H1 (cell line): ENCODE measurements at places on chromosomes 7 and 10.

DNA sequence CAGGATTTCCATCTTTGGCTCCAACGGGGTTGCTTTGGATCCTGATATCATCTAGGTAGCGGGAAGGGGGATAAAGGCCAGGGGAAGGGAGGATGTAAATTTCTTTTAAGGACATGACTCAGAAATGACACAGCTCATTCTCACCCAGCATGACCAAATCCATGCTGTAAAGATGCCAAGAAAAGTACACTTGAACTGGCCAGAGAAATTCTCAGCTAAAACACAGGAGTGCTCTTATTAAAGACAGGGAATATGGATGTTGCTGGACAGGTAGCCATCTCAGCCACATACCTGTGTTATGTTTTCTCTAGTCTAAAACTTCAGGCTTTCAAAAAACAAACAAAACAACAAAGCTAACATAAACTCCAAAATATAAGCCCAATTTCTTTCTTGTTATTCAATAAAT is 68.3 kb downstream of the NAMPT start:
- H3K27me3 ChIP-seq: no peaks in the 10 kb centered on the region
- no peaks in the 10 kb centered on the region for H3K36me3 ChIP-seq
- no peak overlapping the region for H3K27ac ChIP-seq
- no peak for DNase-seq
- no peak overlapping the region for H3K4me3 ChIP-seq

- no peak overlapping the region for H3K4me3 ChIP-seq
- no peak overlapping the region for H3K27ac ChIP-seq
- peaks cover 4% of the 10 kb centered on the region for H3K4me1 ChIP-seq
- peaks cover 52% of the 10 kb centered on the region for H3K36me3 ChIP-seq
These were observed 199.7 kb downstream of the MLLT10 start for GRCh38 chr10:21733710-21734109.

DNA sequence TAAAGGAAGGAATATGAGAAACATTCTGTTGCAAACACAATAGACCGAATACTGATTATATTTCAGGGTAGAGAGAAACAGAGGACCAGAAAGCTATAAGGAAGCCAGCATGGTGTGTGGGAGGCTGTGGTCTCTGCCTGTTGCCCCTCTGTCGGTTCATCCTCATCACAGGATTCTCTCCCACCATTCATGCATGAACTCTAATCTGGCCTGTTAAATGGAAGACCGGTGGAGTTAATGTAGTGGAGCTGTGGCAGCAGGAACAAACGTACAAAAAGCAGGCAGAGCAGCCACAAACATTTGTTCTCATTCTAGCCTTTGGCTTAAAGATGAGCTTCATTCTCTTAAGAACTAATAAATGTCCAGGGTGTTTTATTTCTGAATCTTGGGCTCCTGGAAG is 902.4 kb downstream of the LRMDA start:
- H3K4me3 ChIP-seq: no peak overlapping the region
- H3K27me3 ChIP-seq: no peaks in the 10 kb centered on the region
- no peak overlapping the region for H3K27ac ChIP-seq
- no peaks in the 10 kb centered on the region for H3K4me1 ChIP-seq
- H3K36me3 ChIP-seq: no peaks in the 10 kb centered on the region

GRCh38 chr10:80537736-80538480 is at the start of gene SH2D4B:
Gene SH2D4B, plus strand, starts transcription at chr10:80537902. Its CDS starts 430 bp downstream, at chr10:80538332.
- no peaks in the 10 kb centered on the region for H3K36me3 ChIP-seq
- H3K4me1 ChIP-seq: no peaks in the 10 kb centered on the region
- H3K27me3 ChIP-seq: no peaks in the 10 kb centered on the region
- H3K4me3 ChIP-seq: no peak within 1 kb of the TSS

GRCh38 chr7:78413568-78413967 is 615.0 kb downstream of the PHTF2 start:
- no peak overlapping the region for H3K4me3 ChIP-seq
- H3K4me1 ChIP-seq: no peaks in the 10 kb centered on the region
- DNase-seq: no peak
- H3K27ac ChIP-seq: no peak overlapping the region
- no peaks in the 10 kb centered on the region for H3K36me3 ChIP-seq

DNA sequence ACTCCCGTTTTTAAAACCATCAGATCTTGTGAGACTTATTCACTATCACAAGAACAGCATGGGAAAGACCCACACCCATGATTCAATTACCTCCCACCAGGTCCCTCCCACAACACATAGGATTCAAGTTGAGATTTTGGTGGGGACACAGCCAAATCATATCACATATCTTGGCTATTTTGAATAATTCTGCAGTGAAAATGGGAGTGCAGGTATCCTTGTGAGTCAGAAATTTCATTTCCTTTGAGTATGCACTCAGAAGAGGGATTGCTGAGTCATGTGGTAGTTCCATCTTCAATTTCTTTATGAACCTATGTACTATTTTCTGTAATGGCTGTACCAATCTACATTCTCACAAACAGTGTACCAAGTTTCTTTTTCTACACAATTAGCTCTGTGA is 125.8 kb downstream of the ANKRD7 start:
- H3K27me3 ChIP-seq: no peaks in the 10 kb centered on the region
- DNase-seq: no peak
- no peaks in the 10 kb centered on the region for H3K4me1 ChIP-seq
- no peak overlapping the region for H3K4me3 ChIP-seq
- no peaks in the 10 kb centered on the region for H3K36me3 ChIP-seq

- H3K36me3 ChIP-seq: no peaks in the 10 kb centered on the region
- H3K27ac ChIP-seq: no peak overlapping the region
- H3K4me3 ChIP-seq: no peak overlapping the region
- H3K27me3 ChIP-seq: peaks cover 14% of the 10 kb centered on the region; the same call in 1 of the 2 replicates
- DNase-seq: no peak
These were observed 1061.1 kb downstream of the SORCS3 start for GRCh38 chr10:105702211-105702610.

DNA sequence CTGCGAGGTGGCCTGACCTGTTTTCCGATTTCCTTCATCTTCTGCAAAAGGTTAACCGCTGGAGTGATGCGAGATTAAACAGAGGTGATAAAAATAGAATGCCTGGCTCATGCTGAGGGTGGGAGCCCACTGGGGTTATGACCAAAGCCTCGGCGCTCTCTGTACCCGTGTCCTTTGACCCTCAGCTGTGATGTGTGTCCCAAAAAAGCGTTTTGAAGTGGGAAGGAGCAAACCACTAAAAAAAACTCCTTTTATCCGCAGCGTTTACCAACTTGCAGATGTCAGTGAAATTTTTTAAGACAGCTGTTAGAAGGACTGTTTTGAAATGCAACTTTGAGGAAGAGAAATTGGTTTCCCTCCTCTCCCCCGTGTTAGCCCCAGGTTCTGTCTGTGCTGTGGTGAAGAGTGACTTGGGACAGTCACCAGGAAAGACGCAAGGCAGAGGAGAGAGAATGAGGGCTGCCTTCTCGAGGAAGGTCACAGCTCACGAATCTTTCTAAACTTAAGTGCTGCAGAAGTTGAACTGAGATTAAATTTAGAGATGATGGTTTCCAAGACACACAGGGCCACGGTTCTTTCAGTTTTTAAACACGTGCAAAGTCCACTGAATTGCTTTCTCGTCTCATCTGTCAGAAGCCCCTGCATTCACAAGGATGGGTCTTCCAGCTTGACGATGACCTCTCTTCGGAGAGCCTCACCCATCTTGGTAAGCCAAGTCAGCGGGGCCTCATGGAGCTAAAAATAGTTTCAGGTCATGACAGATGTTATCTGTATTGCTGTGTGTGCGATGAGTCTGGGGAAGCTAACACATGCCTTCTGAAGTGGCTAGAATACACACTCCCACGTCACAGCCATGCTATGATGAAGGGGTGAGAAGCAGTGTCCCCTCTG is 27.6 kb downstream of the AMZ1 start:
- DNase-seq: no peak
- H3K4me3 ChIP-seq: no peak overlapping the region
- peaks cover 8% of the 10 kb centered on the region; the same call in 1 of the 2 replicates for H3K36me3 ChIP-seq
- no peaks in the 10 kb centered on the region for H3K4me1 ChIP-seq

DNA sequence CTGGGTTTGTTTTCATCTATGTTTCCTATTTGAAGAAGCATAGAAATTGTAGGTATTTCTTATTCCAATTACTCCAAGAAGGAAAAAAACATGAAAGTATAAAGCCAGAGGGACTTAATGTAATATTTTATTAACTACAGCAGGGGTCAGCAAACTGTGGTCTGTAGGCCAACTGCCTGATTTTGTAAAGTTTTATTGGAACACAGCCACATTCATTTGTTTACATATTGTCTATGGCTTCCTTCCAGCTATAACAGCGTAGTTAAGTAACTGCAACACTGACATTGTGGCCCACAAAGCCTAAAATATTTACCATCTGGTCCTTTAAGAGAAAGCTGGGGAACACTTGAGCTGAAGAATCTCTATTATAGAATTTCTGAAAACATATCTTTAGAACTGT is 306.2 kb downstream of the BICC1 start:
- no peaks in the 10 kb centered on the region for H3K27me3 ChIP-seq
- DNase-seq: no peak
- H3K27ac ChIP-seq: no peak overlapping the region
- H3K36me3 ChIP-seq: no peaks in the 10 kb centered on the region

DNA sequence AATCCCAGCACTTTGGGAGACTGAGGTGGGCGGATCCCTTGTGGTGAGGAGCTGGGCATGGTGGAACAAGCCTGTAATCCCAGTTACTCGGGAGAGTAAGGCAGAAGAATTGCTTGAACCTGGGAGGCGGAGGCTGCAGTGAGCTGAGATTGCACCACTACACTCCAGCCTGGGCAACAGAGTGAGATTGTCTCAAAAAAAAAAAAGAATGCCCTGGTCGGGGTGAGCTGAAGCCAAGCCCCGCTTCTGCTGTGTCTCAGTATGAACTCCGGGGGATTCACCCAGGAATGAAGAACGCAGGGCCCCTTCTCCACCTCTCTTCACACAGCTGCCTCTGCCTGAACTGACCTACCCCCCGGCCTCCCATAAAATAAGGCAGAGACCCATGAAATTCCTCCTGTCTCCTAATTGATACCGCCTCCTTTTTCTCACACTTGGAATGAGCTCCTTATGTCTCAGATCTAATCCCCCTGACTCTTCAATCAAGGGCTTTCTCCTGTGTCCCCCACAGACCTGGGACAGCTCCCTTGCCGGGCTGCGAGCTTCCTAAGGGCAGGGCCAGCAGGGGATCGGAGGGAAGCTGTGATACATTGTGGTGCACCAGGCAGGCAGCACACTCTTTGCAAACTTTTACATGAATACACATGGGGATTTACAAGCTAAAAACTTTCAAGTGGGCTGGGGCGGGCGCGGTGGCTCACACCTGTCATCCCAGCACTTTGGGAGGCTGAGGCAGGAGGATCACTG is 911 bp upstream of the ZP3 start:
- H3K27me3 ChIP-seq: no peaks in the 10 kb centered on the region
- H3K4me3 ChIP-seq: no peak overlapping the region
- H3K36me3 ChIP-seq: no peaks in the 10 kb centered on the region

DNA sequence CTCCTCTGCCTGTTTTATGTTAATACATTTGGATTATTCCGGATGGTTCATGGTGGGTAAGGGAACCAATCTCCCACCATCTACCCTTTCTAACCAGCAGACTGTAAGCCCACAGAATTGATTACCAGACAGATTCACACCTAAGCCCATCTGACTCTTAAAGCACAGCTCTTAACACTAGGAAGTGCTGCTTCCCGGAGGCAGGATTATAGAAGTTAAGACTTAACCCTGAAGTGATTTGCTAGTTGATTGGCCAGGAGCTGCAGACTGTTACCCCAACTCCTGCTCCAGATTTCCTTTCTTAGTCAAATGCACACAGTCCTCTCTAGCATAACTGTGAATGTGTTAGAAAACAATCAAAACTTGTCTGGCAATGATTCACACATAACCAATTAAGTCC is 221.7 kb downstream of the CDK14 start:
- H3K36me3 ChIP-seq: no peaks in the 10 kb centered on the region
- DNase-seq: no peak
- no peak overlapping the region for H3K27ac ChIP-seq
- no peaks in the 10 kb centered on the region for H3K27me3 ChIP-seq

DNA sequence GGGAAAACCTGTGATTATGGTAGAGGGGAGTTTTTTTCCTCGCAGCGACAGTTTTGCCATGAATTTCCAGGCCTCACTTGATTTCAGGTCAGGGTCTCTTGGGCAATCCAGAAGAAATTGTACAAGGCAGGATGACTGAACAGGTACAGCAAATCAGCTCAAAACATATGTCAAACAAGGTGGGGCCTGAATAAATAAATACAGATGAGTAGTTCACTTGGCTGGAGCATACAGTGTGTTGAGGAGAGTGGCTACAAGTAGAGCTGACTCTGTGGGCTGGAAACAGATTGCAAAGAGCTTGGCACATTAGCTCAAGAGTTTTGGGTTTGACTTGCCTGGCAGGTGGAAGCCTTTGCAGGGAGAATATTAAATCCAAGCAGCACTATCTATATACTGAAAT is 15.0 kb downstream of the GIMAP8 start:
- no peaks in the 10 kb centered on the region for H3K36me3 ChIP-seq
- DNase-seq: no peak
- peaks cover 2% of the 10 kb centered on the region; the same call in 1 of the 2 replicates for H3K27me3 ChIP-seq
- no peaks in the 10 kb centered on the region for H3K4me1 ChIP-seq

GRCh38 chr10:60654813-60655464 is 123.3 kb upstream of the CDK1 start:
- H3K4me3 ChIP-seq: no peak overlapping the region
- H3K4me1 ChIP-seq: peaks cover 5% of the 10 kb centered on the region
- no peaks in the 10 kb centered on the region for H3K36me3 ChIP-seq
- H3K27ac ChIP-seq: no peak overlapping the region
- DNase-seq: no peak
- no peaks in the 10 kb centered on the region for H3K27me3 ChIP-seq

DNA sequence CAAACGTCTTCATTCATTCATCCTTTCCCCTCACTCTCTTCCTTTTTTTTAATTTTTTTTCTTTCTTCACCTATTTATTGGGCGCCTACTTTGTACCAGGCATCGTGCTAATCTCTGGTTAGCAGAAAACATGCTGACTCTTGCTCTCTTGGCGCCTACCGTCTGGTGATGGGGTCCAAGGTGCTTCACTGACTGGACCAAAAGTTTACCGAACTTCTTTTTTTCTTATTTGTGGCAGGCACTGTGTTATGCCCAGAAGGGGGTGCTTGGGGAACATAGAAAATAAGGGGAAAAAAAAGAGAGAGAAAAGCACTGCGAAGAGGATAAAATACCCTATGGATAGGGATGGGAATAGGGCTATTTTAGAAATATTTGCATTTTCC is 505 bp upstream of the FAM204A start:
- H3K4me1 ChIP-seq: no peaks in the 10 kb centered on the region; the same call in 1 of the 2 replicates
- H3K27me3 ChIP-seq: no peaks in the 10 kb centered on the region
- H3K4me3 ChIP-seq: peak overlapping the region; percentile 90
- H3K36me3 ChIP-seq: no peaks in the 10 kb centered on the region

DNA sequence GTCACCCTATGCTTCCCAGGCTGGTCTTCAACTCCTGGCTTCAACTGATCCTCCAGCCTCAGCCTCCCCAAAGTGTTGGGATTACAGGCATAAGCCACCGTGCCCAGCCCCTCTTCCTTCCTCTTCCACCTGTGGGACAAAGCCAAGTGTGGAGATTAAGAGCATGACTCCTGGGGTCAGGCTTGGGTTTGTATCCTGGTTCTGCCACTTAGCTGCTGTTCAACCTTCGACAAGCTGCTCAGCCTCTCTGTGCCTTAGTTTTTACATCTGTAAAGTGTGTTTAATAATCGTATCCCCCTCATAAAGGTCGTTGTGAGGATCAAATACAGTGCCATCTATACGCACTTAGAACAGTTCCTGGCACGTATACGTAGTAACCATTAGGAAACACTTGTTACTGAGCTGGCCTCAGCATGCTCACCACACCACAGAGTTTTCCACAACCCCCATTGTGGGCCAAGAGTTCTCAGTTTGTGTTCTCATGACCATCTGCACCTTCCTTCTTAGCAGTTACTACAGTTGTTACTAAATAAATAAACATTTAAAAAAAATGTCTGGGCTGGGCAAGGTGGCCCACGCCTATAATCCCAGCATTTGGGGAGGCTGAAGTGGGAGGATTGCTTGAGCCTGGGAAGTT is 140.5 kb upstream of the BTBD16 start:
- peaks cover 15% of the 10 kb centered on the region for H3K4me1 ChIP-seq
- no peak overlapping the region for H3K27ac ChIP-seq
- no peaks in the 10 kb centered on the region for H3K27me3 ChIP-seq
- no peak overlapping the region for H3K4me3 ChIP-seq
- no peaks in the 10 kb centered on the region for H3K36me3 ChIP-seq
